ENCODE measurements at places on chromosomes 1 and 21. TPM values are rescaled to one million over a fixed set of nuclear protein-coding genes. Genes with fewer than 3 reads are reported as not detected.

DNA sequence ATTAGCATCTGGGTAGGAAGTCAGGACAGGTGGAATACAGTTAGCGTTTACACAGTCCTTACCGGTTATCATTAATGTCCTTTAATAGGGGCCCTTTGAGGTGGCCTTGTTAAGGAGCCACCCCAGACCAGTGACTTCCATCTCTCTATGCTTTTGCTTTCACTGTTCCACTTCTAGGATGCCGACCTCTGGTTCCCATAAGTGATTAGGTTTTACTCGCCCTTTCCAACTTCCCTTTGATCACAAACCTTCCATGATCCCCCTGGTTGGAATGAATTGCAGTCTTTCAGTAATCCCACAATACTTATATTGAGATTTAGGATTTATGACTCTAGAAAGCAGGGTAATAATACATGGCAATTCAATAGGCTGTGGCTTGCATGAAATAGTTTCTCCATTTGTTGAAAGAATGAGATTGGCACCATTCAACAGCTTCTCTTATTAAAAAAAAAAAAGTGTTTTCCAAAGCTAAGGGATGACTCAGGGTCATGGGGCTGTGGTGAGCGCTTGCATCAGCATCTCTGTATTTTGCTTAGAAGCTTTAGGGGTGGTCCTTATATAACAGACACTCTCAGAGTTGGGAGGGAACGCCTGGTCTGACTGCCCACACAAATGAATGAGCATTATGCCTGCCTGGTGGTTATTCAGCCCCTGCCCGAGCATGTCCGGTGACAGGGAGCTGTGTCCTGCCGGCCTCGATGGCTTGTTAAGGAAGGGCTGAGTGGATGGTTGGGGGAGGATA, 110.5 kb downstream of the CNIH3 start:
- no peak for DNase-seq

GRCh38 chr1:46526013-46526690, 25.3 kb downstream of the KNCN start:
- DNase-seq: no peak

Gene TARBP1
- 34.8 TPM for total RNA-seq

DNA sequence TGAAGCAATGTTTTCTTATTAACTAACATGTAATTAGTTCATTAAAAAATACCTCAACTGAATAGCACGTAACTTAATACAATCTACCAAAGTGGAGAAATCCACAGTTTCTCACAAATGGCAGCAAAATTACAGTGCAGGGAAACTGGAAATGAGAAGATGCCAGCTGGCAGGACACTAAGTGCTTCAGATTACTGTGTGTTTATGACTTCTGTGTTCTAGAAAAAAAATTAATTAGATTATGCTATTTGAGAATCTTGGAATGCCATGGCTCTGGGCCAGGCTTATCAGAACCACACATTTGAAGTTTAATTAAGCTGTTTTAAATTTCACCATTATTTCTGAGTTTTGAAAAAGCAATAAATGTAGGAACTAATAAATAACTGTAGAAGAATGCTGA, 357.6 kb downstream of the TGFB2 start:
- DNase-seq: no peak

DNA sequence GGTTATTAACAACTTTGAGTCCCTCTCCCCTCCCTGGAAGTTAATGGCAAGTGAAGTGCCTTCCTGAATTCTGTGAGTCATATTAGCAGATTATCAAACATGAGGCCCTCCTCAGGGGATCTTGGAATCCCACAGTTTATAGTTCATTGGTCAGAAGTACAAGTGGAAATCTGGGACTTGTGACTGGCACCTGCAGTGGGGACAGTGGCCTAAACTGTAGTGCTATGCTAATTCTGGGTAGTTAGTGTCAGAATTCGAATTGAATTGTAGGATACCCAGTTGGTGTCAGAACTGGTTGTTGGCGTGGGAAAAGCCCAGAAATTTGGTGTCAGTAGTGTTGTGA, 26.2 kb downstream of the ZYG11B start:
- DNase-seq: no peak

GRCh38 chr1:45607404-45608074, 16.3 kb downstream of the CCDC17 start:
- no peak for DNase-seq

DNA sequence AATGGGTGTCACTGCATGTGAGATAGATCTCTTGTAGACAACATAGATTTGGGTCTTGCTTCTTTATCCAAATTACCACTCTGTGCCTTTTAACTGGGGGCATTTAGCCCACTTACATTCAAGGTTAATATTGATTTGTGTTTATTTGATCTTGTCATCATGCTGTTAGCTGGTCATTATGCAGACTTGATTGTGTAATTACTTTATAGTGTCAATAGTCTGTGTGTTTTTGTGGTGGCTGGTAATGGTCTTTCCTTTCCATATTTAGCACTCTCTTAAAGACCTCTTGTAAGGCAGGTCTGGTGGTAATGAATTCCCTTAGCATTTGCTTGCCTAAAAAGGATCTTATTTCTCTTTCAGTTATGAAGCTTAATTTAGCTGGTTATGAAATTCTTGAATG, 29.6 kb downstream of the ZNF691 start:
- DNase-seq: no peak

GRCh38 chr1:40143891-40144575, 17.2 kb upstream of the RLF start:
- peak; percentile 9 for DNase-seq

Gene TNFSF4
- total RNA-seq: 28.4 TPM

GRCh38 chr21:28770867-28771661, 221.6 kb downstream of the LTN1 start:
- DNase-seq: no peak

Gene NENF
- total RNA-seq: 47.9 TPM

DNA sequence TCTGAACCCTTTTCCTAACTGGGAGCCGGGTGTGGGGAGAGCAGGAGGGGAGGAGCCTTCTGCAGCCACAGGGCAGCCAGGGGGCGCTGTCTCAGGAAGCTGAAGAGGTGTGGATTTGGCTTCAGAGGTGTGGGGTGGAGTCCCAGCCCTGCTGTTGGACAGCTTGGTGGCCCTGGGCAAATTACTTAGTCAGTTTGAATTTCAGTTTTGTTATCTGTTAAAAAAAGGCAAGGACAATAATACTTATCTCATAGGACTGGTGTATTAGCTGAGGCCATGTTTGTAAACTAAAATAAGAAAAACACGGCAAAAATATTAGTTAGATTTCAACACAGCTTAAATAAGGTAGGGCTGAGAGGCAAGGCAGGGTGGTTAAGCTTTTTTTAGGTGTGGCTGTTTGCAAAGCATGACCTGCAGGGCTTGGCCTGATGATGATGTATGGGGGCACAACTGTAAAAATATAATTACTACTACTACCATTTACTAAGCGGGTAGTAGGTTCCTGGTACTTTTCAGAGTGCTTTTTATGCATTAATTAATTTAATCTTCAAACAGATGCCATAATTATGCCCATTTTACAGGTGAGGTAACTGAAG, 111.8 kb downstream of the PLXNA2 start:
- peak; percentile 13 for DNase-seq

- DNase-seq: no peak
Observed at GRCh38 chr1:109617291-109617801, 2.1 kb downstream of the GNAT2 start.

Gene B3GALT2
- 2.4 TPM for total RNA-seq

Gene LCE3A
- total RNA-seq: not detected

Gene ACTL8
- total RNA-seq: not detected

- DNase-seq: no peak
Observed at GRCh38 chr1:234680331-234680904, 70.4 kb upstream of the IRF2BP2 start.

DNA sequence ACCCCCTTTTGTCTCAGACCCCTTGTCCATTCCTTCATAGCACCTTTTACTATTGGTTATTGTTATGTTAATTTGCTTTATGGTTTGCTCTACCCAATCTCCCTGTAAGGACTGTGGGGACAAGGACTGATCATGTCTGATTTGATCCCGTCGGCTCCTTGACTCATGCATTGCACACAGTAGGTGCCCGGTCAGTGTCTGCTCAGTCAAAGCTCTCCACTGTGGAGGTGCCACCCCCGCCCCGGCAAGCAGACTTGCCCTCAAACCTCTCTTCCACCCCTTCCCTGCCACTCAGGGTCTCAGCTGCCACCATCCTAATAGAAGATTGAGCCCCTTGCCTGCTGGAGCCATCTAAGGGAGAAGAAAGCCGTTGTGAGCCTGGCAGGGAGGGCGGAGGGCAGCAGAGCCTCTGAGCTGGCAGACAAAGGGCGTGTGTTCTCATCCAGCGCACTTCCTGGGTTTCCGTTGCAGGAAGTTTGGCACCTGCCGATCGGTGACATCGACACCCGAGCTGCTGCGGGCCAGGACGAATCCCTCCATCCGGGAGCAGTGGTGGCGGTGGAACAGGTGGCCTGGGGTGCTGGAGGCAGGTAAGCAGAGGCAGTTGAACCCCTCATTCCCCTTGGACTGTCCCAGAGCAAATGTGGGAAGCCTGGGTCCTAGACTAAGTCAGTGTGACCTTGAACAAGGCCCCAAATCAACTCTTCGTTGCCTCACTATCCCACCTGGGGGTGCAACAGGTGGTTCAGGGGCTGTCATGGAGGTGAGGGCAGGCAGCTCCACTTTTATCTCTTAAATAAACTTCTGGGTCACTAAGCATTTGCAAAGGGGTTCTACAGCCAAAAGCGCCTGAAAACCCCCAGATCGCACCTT, 2.2 kb upstream of the FBLIM1 start:
- DNase-seq: no peak

DNA sequence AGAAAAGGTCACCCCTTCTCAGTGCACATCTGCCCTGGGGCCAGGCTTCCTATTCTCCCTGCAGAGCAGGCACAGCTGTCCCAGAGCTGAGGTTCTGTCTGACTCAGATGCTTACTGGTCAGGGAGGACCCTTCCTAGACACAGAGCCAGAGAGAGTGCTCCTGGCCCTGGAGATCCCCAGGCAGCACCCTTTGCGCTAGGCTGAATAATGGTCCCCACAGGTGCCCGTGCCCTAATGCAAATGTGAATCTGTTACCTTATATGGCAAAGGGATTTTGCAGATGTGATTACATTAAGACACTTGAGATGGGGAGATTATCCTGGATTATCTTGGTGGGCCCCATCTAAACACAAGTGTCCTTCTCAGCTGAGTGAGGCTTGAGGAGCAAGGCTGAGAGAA, 2.6 kb upstream of the TNNI1 start:
- no peak for DNase-seq

GRCh38 chr21:40689840-40690360, 157.1 kb downstream of the DSCAM start:
- no peak for DNase-seq

GRCh38 chr1:50983219-50983802, 13.3 kb downstream of the CDKN2C start:
- no peak for DNase-seq

DNA sequence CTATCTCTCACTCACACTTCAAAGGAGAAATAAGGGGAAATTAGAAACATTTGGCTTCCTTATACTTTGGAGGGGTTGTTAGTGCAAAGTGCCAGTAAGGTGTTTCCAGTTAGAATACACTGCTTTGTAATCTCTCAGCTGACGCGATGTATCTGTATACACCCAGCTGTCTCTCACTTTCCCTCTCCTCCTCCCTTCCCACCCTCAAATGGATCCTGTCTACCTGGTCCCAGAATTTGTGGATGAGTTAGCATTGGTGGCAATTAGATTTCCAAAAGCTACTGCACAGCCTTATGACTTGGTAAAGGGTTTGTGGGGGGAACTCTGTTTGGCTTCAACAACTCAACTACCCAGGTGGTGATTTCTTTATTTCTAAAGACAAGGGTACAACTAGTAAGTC, 10.5 kb downstream of the ATP1B1 start:
- DNase-seq: no peak

GRCh38 chr1:44348061-44348485, 7.0 kb downstream of the ERI3 start:
- no peak for DNase-seq

- no peak for DNase-seq
Observed at GRCh38 chr1:245377854-245378253, 223.1 kb downstream of the KIF26B start.

- DNase-seq: no peak
Observed at GRCh38 chr1:182885591-182885990, 46.4 kb downstream of the DHX9 start.

GRCh38 chr1:6141592-6141991, 38.5 kb downstream of the CHD5 start:
- no peak for DNase-seq

DNA sequence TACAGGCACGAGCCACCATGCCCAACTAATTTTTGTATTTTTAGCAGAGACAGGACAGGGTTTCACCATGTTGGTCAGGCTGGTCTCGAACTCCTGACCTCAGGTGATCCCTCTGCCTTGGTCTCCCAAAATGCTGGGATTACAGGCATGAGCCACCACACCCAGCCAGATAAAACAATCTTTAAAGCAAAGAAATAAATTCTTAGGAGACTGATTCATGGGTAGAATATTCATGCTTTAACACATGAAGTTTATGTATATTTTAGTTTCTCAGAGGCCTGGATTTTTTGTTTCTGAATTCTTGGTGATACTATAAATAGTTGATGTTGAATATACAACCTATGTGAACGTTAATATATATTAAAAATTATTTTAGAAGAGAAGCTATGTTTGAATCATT, 127.4 kb upstream of the KIAA1614 start:
- DNase-seq: no peak

Gene LYPD8
- total RNA-seq: not detected

DNA sequence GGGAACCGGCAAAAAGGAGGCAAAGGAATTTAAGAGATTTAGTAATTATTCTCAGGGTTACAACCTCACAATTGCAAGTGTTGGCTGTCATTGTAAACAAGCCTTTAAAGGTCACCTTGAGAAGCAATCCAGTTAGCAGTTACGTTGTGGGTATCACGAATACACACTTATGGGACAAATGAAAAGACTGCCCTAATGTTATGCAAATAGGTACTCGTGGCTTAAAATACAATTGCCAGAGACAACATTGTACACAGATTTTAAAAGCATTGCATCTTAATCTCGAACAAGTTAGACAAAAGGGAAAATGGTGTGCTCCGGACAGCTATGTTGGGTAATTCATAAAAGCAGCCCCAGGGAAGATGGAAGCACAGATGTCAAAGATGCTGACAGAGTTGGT, 120.5 kb upstream of the ZC3H12A start:
- no peak for DNase-seq

Gene PGLYRP4
- total RNA-seq: not detected

- DNase-seq: no peak
Observed at GRCh38 chr1:174999936-175000696, at the start of gene CACYBP. Gene CACYBP (plus strand): TSS chr1:174999947. CDS start chr1:175000181, 234 bp downstream.

GRCh38 chr1:57088653-57089052, 122.8 kb upstream of the C8B start:
- DNase-seq: no peak

GRCh38 chr1:209008586-209008985, 574.9 kb upstream of the CAMK1G start:
- no peak for DNase-seq

All from CD8-positive, alpha-beta memory T cell (primary cell).